ENCODE measurements at places on chromosomes 1 and 21.
A peak's percentile ranks its signal among the peaks of the same experiment; 100 is the strongest.

DNA sequence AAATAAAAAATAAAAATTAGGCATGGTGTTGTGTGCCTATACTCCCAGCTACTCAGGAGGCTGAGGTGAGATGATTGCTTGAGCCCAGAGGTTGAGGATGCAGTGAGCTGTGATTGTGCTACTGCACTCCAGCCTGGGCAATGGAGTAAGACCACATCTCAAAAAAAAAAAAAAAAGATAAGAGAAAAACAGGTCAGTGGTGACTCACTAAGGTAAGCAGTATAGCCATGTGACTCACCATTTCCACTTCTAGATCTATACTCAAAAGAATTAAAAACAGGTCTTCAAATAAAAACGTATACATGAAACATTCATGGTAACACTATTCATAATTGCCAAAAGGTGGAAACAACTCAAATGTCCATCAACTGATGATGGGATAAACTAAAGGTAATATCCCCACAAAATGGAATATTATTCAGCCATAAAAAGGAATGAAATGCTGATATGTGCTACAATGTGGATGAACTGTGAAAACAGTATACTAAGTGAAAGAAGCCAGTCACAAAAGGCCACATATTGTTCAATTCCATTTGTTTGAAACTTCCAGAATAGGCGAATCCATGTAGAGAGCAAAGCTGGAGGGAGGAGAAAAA lies 75.1 kb downstream of the ZNF281 start:
- DNase-seq: no peak

GRCh38 chr1:178724376-178724727 lies 692 bp upstream of the RALGPS2 start:
- DNase-seq: no peak

DNA sequence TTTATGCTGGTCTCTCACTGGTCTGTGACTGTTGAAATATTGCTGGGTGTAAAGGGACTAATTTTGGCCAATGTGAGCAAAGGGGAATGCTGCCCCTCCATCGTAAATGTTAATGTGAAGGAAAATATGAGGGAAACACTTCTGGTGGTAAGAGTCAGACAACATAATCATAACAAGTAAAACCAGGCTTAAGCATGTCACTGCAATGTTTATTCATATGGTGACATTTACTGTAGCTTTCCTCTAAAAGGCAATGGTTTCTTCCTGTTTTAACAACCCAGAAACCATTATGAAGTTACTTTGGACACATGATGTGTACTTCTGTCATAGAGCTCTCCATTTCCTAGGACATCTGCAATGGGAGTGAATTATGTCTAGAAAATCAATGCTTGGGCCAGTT lies 358.0 kb downstream of the LMO4 start:
- DNase-seq: no peak

- DNase-seq: no peak
These were observed 9.3 kb downstream of the LRRC71 start for GRCh38 chr1:156929596-156930238.

DNA sequence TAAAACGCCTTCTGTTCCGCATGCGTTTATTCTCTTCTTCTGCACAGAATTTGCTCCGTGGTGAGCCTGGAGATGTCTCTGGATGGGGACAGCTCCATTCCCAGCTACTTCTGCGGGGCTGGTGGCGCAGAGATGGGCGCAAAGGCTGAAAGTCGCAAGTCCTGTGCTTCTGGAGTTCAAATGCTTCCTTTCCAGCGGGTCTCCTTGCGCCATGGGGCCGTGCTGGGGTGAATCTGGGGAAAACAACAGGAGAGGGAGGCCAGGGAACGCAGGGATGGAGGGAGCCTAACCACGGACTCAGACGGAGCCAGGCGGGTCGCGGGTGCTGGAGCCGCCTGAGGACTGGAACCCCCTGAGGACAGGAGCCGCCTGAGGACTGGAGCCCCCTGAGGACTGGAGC lies 2.9 kb upstream of the OR2T12 start:
- no peak for DNase-seq

DNA sequence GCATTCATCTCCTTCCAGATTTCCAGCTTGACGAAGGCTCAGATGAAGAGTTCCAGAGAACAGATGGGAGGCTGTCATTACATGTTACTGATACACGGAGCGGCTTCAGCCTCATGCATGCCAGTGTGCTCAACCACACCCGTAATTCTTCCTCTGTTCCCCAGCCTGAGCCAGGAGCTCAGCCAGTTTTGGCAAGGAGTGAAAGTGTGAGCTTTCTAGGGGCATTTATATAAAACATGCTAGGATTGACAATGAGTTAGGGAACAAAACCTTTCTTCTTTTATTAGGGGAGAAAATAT lies 290.4 kb upstream of the PLXNA2 start:
- DNase-seq: peak; percentile 84

GRCh38 chr1:155187456-155187891 lies 13.8 kb downstream of the TRIM46 start:
- DNase-seq: no peak

GRCh38 chr21:22573834-22574233 lies 1575.6 kb downstream of the NCAM2 start:
- no peak for DNase-seq

DNA sequence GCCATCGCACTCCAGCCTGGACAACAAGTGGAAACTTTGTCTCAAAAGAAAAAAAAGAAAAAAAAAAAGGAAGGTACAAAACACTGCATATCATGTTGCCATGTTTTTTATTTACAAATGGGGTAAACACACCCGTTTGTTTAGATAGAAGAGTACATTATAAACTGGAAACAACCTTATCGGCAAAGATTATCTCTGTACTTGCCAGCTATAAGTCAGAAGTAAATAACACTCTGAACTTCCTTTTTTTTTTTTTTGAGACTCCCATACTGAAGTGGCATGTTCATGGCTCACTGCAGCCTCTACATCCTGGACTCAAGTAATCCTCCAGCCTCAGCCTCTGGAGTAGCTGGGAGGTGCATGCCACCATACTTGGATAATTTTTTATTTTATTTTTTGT lies 21.9 kb downstream of the USP48 start:
- no peak for DNase-seq

DNA sequence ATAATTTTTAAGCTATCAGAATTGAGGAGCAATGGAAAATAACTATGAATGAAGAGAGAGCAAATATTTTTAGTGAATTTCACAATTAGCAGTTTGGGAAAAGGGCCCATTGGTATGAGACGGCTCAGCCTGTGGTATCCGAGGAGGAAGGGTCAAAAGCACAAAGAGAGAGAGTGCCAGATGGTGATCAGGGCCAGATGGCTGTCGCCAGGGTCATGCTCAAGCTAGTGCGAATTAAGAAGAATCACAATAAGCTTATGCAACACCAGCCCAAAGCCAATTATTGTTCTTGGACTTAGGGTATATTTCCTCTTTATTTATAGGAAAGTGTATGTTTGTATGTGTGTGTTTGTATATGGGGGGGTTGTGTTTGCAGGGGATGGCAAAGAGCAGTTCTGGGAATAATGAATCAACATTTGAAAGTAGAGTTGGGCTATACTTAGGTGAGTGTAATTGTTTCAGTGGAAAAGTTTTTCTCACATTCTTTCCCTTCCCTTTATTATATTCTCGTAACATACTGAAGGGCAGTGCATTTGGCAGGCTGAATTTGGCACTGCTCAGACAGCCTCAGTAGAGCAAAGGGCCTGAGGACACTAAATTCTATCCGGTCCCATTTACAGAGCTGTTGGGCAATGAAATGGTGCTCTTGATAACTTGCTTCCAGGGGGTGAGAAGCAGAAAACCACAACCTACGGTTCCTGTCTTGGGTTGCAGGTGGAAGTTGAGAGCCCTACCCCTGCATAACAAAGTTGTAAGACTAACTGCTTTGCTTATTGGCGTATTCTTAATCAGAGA lies 19.5 kb upstream of the DDR2 start:
- peak; percentile 59 for DNase-seq

GRCh38 chr1:242813490-242814091 lies 289.1 kb upstream of the PLD5 start:
- no peak for DNase-seq

GRCh38 chr1:4165686-4166300 lies 265.7 kb upstream of the C1orf174 start:
- DNase-seq: no peak

DNA sequence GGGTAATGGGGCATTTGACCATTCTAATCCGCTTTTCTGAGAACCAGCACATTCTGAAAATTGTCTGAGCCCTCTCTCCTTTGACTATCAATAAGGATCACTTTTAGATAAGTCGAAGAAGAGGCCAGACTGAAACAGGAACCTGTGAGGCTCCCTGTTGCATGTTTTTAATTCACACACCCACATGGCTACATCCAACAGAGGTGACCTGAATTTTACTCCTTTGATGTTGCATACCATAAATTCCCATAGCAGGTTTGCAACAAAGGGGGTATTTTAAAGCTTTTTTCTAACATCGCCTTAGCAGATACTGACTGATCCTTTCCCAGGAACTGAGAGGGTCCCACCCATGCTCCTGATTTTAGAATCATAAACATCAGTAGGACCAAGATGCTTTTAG lies 450.8 kb downstream of the USP25 start:
- no peak for DNase-seq

DNA sequence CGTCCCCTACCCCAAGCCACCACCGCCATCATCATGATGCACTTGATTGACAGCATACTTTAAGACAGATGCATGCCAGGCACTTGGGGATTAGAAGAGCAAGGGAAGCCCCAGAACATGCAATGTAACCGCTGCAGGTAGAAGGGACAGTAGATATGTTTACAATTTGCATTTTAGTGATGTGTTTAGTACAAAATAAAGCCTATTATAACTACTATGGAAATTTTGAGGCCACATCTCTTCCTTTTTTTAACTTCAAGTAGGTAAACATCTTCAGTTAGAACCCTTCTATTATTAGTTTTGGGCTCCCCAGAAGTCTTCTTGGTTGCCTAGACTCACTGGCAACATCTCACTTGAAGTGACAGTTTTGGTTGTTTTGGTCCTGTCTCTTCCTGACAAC lies 25.3 kb downstream of the CR1L start:
- no peak for DNase-seq

- DNase-seq: no peak
These were observed 28.0 kb downstream of the TBX15 start for GRCh38 chr1:118960026-118960561.

DNA sequence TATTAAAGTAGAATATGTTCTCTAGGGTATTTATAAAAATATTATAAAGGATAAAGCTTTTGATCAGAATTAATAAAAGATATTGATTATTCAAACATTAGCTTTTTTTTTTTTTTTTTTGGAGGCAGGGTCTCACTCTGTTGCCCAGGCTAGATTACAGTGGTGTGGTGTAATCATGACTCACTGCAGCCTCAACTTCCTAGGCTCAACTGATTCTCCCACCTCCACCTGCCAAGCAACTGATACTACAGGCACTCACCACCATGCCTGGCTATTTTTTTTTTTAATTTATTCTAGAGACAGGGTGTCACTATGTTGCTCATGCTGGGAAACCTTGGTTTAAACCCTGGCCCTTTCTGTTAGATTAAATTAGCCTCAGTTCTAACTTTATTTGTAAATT lies 188.3 kb downstream of the CLEC20A start:
- DNase-seq: no peak

GRCh38 chr1:34520111-34520510 lies 234.7 kb upstream of the GJB5 start:
- DNase-seq: peak; percentile 75

- DNase-seq: peak; percentile 59
These were observed 855 bp upstream of the IVNS1ABP start for GRCh38 chr1:185317886-185318310.

- DNase-seq: no peak
These were observed 37.2 kb downstream of the PTPN14 start for GRCh38 chr1:214514032-214514818.

GRCh38 chr1:182143825-182144645 lies 82.5 kb upstream of the ZNF648 start:
- DNase-seq: peak; percentile 33
